Renal pelvis (tissue), 12 donors: ENCODE measurements at places on chromosomes 3 and 15. TPM values are rescaled to one million over a fixed set of nuclear protein-coding genes. Genes with fewer than 3 reads are reported as not detected.

Gene TMEM207
- 20.3 TPM for polyA plus RNA-seq

Gene CACNA1D
- polyA plus RNA-seq, result 10.8 TPM

Gene CPNE9
- 0.27 TPM for polyA plus RNA-seq

Gene ALDH1L1
- polyA plus RNA-seq, result 46.2 TPM

Gene CD200
- 37.6 TPM for polyA plus RNA-seq

Gene PLAAT1
- 3.6 TPM for polyA plus RNA-seq

Gene LINS1
- polyA plus RNA-seq, result 12.6 TPM

Gene LYZL4
- polyA plus RNA-seq, result not detected

Gene SYNPR
- polyA plus RNA-seq, result not detected

Gene CPNE4
- 0.62 TPM for polyA plus RNA-seq

Gene CDCP1
- polyA plus RNA-seq, result 1.4 TPM

DNA sequence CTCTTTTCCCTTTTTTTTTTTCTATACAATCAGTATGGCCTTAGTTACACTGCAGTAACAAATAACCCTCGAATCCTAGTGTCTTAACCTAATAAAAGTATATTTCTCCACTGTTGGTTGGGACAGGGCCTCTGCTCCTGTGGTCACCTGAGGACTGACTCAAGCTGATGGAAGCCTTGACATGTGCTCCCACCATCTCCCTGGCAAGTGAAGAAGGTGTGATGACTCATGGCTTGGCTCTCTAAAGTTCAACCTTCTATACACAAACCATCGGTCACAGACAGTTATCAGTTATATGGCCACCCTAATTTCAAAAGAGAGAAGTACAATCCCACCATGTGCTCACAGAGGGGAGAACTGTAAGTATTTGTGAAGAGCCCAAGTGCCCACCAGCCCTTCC, 65.8 kb upstream of the CACNA2D3 start:
- no peak for DNase-seq

DNA sequence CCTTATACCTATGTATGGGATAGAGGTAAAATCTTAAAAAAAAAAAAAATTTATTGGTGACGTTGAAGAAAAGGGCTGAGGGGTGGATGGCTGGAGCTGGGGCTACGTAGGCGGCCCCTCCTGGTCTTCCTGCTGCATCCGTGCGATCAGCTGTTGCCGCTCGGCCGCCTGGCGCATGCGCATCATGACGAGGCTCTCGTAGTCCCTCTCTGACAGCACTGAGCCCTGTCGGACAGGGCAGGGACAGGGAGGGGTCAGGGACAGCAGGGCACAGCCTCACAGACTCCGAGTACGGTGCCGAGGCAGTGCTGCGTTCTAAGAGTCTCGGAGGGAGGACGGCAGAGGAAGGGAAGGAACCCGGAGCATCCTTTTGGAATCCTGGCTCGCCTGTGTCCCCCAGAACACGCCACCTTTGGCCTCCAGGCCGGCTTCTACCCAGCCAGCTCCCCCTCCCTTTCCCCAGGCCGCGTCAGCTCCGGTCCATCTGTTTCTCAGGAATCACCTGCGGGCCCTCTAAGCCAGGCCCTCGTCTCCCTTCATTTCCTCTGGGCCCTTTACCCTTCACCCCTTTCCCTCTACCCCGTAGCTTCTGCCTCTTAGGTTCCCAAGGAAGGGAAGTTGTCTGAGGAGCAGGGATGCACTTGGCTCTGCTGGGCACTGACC, 1.8 kb upstream of the C15orf62 start:
- DNase-seq, result no peak

- DNase-seq, result no peak
Measured at GRCh38 chr3:194604837-194605236, 28.4 kb downstream of the TMEM44 start.

GRCh38 chr3:50179710-50180109, 11.7 kb upstream of the GNAT1 start:
- no peak for DNase-seq

DNA sequence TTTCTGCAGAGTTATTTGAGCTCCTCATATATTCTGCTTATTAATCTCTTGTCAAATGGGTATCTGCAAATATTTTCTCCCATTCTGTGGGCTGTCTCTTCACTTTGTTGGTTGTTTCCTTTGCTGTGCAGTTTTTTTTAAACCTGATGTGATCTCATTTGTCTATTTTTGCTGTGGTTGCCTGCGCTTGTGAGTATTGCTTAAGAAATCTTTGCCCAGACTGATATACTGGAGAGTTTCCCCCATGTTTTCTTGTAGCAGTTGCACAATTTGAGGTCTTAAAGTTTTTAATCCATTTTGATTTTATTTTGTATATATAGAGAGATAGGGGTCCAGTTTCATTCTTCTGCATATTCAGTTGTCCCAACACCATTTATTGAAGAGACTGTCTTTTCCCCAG, 102.3 kb downstream of the POLQ start:
- DNase-seq, result no peak

- no peak for DNase-seq
Measured at GRCh38 chr3:151460228-151460627, 633 bp downstream of the IGSF10 start.

GRCh38 chr15:67940324-67940719, 100.5 kb upstream of the RNU6-1 start:
- DNase-seq, result no peak

- DNase-seq, result no peak
Measured at GRCh38 chr3:17032407-17033034, 147.8 kb downstream of the PLCL2 start.

DNA sequence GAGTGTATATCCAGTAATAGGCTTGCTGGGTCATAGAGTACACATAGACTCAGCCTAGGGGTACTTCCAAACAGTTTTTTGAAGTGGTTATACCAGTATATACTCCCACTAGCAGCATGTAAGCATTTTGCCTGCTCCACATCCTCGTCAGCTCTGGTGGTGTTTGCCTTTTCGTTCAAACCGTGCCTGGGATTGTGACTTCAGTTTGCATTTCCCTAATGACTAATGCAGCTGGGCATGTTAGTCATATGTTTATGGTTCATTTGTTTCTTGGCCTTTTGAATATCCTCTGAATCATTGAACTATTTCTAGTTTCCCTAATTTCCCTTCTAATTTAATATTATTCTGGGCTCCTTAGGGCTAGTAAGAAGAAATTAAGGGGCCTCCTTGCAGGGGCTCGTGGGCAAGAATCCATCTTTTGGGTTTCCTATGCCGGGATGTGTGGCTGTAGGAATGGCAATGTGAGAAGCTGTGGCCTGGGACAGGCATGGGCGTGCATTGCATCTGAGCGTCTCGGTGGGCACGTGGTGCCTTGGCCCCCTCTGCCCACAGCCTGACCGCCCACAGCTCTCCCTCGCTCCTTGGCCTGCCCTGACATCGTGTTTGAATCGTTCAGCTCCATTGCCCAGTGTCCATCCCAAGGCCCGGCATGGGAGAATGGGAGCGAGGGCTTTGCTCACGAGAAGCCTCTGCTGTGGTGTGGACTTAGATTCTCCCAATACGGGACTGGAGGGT, 26.4 kb downstream of the FAH start:
- no peak for DNase-seq

GRCh38 chr15:55861115-55861514, 118.2 kb upstream of the PRTG start:
- no peak for DNase-seq

DNA sequence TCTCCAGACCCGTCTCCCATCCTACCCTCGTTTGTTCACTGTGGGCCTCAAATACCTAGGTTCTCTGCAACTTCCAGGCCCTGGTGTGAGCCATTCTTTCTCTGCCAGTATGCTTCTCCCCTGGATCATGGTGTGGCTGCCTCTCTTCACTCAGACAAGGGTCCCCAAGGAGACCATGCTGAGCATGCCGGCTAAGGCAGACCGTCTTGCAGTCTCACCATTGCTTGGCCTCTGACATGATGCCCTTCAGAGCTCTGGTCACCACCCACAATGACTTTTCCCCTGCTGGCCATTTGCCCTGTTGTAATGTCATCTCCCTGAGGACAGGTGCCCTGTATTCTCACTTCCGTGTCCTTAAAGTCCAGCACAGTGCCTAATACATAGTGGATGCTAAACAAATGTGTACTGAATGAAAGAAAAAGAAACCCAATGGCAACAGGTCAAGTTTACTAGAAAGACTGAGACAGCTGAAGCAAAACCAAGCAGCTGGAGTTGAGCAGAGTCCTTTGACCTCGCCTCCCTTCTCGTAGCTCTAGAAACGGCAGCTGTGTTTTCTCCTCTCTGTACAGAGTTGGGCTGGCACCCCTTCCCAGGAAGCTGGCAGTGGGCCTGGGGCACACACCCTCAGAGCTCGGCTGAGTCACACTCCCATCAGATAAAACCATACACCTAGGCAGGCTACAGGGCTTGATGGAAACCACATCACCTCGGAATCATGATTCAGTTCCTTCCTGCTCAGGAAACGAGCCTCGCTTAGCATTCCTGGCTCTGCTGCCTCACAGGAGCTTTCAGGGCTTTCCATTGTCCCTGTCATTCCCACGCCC, 8.6 kb downstream of the TLR9 start:
- DNase-seq, result peak; percentile 58

- DNase-seq, result no peak
Measured at GRCh38 chr3:108036984-108037741, 53.7 kb downstream of the CD47 start.

- peak; percentile 90 for DNase-seq
Measured at GRCh38 chr15:35545824-35546510, at the start of gene DPH6. DPH6 (minus strand) TSS chr15:35546165; CDS start chr15:35546141, 24 bp downstream.

DNA sequence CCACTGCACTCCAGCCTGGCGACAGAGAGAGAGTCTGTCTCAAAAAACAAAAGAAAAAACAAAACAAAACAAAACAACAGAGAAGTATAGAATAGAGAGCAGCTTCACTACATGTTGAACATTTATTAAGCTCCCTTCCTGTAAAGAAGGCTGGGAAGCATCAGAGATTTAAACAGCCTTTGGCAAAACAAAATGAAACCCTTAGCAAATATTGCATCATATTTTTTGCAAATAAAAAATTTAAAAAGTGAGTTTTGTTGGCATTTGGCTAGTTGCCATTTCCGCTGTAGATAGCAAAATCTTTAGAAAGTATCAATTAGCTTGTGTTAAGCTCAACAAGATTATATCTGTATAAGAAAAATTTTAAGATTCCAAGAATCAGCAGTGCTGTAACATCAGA, 151.2 kb downstream of the SERPINI1 start:
- DNase-seq, result no peak

DNA sequence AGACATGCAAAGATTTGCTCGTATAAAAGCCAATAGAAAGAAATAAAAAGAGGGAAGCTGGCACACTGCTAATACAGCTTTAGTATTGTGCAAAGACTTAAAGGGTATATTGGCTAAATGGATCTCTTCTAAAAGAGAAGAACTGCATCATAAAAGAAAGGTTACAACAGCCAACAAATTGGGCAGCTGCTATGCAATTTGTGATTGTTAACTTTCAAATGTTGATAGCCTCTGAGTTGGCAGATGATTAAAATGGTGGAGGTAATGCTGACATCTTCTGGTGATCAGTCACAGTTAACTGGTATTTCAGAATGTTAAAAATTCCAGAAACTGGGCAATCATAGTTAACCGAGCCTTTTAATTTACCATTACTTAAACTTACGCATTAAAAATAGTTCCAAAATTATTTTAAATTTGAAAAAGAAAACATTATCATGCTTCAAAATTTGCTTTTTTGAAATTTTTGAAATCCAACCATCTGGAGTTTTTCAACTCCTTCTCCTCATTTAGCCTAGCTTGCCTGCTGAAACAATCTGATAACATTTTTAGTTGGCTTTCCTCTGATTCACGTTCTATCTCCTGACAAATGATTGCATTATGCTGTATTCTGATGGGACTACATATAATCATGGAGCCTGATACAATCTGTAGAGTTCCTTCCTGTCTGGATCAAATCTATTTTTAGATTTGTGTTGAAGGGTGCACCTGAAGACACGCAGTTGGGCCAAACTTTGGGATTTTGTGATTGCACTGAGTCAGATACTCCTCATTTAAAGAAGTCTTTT, 144.0 kb upstream of the PDZRN3 start:
- DNase-seq, result no peak

GRCh38 chr15:53437366-53437765, 322.1 kb downstream of the WDR72 start:
- DNase-seq, result no peak

DNA sequence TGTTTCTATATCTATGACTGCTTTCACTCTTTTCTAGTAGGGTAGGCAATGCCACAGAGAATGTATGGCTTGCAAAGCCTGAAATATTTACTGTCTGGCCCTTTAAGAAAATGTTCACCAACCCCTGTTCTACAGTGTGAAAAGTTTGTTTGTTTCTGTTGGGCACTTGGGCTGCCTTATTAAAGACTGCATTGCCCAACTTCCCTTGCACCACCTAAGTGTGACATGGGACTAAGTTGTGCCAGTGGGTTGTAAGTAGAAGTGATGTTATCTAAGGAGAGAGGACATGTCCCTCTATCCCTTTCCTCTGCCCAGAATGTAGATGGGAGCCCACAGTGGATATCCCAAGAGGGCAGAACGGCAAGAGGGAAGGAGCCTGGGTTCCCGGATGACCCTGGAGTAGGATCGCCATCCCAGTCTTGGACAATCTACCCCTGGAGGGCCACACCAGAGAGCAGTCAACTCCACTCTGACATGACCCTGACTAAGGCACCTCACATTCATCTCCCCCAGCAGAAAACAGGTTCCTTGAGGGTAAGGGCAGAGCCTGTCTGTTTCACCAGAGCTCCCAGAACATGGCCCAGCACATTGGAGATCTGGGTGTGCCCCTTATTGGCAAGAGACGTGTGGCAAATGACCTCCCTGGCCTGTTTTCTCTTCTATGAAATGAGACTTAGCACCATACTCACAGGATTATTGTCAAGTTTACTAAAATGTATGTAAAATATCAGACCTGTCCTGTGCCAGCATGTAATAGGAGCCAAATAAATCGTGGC, 138.8 kb downstream of the SMAD6 start:
- DNase-seq, result no peak

DNA sequence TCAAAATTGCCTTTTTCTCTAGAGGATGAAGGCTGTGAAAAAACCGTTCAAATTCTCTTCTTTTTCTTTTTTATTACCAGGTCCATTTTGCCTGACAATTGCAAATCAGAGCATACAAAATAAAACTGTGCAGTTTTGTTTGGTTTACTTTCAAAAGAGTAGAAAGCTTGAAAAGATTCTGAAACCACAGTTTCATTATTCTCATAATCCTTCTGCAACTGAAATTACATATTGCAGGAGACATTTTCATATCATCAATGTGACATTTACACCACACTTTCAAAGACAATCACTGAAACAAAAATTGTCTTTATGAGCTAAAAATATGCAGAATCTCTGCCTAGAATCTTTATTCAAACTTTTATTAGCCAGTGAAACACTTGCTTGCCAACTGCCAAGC, 296.4 kb upstream of the TPRG1 start:
- no peak for DNase-seq

GRCh38 chr15:65049418-65049840, 4.2 kb downstream of the SLC51B start:
- DNase-seq, result peak; percentile 90

- DNase-seq, result no peak
Measured at GRCh38 chr3:170753421-170754310, 116.3 kb downstream of the RPL22L1 start.

DNA sequence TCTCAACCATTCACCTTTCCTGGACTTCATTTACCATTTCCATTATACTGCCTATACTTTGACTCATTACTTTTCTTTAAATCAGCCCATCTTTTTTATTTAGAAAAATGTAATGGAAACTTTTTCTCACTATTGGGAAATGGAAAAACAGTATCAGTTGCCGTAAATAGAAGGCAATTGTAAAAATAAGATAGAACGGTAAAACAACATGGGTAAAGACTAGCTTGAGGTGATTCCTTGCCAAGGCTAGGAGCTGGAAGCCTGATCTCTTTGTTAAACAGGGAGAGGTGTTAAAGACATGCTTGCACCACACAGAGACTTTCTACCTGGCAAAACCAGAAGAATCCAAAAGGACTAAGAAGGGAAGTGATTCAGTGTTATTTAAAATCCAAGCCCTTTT, 5.9 kb downstream of the FGD5 start:
- no peak for DNase-seq
